T-helper 2 cell (primary cell): ENCODE measurements at places on chromosomes 5 and 9.

DNA sequence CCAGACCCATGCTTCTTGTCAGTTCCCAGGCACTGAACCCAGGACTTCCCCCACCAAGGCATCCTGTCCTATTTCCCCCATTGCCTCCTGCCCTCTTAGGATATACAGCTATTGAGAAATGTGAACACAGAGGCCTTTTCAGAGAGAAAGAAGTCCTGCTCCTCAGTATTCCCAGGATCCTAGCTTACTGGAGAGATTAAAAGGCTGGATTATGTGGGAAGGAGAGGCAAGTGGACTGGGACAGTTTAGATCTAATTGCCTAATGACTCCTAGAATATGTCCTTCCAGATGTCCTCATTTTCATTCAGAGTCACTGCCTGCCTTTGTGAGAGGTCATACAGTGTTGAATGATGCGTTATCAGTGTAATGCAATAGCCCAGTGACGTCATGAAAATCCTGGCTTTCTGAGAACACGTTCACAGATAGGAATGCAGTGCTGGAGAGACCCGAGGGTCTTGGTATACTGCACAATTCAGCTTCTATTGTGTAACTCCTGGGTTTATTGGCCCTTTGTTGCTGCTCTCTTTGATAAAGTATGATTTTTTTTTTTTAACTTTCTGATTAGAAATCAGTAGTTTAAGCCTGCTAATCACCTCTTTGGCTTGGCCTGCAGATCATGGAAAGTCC, 26.2 kb downstream of the WWC1 start:
- DNase-seq, result no peak

DNA sequence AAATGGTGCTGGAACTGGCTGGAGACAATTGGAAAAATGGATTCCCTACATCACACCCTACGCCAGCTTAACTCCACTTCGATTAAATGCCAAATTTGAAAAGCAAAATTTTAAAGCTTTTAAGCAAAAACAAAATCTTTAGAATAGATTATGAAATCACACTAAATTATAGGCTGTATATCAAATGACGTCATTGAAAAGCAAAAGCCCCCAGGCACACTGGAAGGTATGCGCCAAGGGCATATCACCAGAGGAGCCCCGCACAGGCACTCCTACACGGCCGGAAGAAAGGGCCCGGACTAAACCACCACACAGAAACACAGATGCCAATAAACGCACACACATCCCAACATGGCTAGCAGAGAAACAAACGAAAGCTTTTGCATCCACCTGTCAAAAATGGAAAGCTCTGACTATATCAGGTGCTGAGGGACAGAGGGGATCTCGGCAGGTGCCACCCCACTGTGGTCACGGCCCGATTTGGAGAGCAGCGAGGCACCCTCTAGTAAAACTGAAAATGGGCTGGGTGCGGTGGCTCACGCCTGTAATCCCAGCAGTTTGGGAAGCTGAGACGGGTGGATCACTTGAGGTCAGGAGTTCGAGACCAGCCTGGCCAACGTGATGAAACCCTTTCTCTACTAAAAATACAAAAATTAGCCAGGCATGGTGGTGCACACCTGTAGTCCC, 17.0 kb upstream of the MXD3 start:
- no peak for DNase-seq

- no peak for DNase-seq
Measured at GRCh38 chr9:1248743-1249142, 198.6 kb downstream of the DMRT2 start.

- no peak for DNase-seq
Measured at GRCh38 chr5:15421381-15421780, 78.6 kb upstream of the FBXL7 start.
